ENCODE measurements at places on chromosomes 5 and 9.

DNA sequence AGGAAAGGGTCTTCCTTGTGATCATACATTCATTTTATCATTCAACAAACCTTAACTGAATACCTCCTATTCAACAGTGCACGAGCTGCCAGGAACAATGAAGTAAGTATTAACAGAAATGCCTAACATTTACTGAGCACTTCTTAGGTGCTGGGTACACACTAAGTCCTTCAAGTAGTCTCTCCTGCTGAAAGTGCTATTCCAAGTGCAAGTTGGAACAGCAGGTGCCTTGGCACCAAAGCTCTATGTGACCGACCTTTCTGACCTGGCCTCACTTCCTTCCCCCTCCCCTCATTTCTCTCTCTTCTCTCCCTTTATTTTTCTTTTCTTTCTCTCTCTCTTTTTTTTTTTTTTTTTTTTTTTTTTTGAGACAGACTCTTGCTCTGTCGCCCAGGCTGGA is 94.5 kb downstream of the GRIA1 start:
- no peak for DNase-seq

DNA sequence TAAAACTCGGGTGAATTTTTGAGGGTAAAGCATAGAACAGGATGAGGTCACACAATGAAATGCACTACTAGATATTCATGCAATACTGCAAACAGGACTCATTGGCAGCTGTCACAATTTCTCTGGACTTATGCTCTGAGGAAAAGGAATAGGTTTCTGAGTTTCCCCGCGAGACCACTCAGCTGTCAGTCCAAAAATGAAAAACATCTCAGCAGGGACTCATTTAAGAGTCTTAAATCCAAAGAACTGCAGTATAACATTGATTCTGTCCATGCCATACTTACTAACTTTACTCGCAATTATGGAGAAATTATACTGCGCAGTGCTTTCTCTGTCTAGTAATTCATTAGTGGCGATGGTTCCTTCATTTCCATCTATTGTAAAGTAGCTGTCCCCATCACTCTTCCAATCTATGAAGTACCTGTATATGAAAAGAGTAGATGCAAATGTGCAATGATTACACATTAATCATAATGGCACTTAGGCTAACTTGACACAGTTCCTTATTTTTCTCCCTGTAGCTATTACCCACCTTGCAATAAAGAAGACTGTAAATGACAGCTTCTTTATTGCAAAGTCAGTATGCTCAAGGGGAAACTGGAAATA is 1070.0 kb downstream of the CDH12 start:
- DNase-seq: no peak

GRCh38 chr5:139911425-139912120 is 116.0 kb downstream of the PSD2 start:
- DNase-seq: no peak

DNA sequence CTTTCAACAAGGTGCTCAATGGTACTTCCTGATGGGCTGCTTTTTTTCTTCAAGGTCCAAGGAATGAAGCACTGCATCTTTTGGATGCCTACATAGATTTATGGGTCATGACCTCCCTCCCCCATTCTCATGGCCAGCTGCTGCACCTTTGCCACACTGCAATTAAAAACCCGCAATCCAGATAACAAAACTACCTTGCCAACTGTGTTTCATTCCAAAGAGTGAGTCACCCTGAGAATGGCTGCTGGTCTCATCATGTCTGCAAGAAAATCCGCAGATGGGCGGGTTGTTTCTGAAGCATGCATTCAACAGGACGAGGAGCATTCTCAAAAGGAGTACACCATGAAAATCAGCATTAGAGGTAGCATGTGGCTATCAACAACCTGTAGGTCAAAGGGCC is 139.8 kb downstream of the ELAVL2 start:
- DNase-seq: no peak

DNA sequence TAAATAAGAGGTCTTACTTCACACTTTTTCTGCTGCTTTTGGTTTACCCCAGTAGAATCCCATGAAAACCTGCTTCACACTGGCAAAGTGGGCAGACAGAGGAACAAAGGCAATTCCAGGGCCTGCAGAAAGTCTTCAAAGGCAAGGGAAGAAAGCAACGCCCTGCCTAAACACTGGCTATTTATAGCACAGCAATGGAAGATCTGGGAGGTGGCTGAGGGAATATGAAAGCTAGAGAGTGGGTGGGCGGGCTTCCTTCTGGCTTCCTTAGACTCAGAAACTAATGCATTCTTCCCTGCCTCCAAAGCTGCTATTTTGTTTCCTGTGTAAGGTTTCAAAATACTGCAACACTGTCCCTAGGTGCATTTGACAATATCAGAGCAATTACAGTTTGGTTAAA is 46.8 kb downstream of the ELAVL2 start:
- no peak for DNase-seq

DNA sequence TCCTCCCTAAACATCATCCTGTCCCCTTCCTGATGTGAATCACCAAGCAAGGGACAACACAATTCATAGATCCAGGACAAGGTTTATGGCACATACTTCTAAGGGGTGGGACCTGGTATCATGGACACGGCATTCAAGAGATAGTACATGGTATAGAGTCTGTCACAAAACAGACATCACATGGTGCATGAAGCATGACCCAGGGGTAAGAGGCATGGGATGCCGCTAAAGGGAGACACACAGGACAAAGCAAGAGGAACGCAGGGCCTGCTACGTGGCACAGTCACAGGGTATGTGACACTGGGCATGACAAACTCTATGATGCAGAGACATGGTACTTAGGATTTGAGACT is 20.7 kb downstream of the GSN start:
- DNase-seq: peak; percentile 23

- no peak for DNase-seq
Observed at GRCh38 chr9:69798744-69799143, 21.9 kb upstream of the CFAP95 start.

DNA sequence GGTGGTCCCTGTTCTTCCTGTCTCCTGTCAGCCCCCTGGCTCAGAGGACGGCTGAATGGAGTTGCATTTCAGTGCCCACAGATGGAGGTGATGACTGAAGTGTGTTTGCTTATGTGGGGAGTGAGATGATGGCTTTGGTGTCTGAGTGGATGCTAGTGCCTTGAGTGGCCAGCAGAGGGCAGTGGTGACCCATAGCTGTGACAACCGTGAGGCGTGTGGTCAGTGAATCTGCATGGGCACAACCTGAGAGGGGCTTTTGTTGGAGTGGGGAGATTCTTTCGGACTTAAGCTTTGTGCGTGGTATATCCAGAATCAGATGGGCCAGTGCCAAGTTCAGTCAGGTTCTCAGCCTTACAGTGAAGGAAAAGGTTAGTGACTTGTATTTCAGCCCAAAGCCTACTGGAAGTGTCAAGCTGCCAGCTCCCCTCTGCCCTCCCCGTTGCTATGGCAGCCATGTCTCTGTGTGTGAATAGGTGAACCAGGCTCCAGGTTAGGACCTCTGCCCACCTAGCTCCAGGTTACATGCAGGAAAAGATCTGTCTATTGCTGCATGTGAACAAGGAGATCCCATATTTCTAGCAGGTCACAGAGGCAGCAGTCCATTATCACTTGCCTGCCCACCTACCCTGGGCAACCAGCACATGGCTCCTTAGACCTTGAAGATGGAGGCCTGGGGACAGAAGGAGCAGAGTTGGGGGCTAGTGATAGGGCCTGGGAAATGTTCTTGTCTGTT is 14.7 kb upstream of the CXXC5 start:
- peak; percentile 77 for DNase-seq

GRCh38 chr5:54663866-54664265 is 146.3 kb downstream of the SNX18 start:
- no peak for DNase-seq

DNA sequence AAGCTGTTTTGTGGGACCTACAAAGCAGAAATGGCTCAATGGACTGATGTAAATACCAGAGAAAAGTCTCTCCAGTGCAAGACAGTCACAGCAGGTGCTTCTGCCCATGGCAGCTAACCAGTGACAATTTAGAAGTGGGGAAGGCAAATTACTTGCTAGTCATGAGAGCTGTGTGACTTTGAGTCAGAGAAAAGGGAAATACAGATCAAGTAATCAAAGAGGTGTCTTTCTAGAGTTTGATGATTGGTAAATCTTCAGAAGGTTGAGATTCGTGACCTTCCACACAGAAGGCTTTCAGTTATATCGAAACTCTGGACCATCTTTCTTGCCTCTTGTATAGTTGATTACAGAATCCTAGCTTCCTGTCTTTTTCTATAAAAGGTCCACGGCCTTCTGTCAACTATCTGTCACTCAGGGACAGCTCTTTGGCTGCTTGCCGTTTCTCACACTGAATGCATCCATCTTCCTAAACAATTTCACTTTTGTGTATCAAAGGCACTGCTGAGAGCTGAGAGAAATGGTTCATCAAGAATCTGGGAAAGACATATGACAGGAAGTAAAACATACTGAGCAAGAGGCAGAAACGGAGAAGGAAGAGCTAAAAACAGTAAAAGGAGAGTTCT is 993.9 kb upstream of the ACO1 start:
- no peak for DNase-seq

DNA sequence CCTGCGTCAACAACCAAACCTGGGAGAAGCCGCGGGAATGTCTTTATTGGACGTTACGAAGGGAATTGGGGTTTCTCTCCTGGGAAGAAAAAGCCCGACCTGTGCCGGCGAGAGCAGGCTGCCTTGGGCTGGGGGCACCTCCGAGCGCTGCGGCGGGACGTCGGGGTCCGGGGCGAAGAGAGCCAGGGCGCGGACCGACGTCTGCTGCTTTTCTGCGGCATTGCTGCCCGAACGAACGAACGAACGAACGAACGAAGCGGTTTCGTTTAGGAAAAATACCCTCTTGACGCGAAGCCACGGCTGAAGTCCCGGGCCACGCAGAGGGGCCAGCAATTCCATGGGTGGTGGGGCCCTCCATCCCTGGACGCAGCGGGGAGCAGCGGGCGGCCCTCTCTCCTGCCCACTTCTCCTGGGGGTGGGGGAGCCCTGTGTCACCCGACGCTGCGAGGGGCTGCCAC is 4.8 kb upstream of the PITX1 start:
- DNase-seq: no peak

DNA sequence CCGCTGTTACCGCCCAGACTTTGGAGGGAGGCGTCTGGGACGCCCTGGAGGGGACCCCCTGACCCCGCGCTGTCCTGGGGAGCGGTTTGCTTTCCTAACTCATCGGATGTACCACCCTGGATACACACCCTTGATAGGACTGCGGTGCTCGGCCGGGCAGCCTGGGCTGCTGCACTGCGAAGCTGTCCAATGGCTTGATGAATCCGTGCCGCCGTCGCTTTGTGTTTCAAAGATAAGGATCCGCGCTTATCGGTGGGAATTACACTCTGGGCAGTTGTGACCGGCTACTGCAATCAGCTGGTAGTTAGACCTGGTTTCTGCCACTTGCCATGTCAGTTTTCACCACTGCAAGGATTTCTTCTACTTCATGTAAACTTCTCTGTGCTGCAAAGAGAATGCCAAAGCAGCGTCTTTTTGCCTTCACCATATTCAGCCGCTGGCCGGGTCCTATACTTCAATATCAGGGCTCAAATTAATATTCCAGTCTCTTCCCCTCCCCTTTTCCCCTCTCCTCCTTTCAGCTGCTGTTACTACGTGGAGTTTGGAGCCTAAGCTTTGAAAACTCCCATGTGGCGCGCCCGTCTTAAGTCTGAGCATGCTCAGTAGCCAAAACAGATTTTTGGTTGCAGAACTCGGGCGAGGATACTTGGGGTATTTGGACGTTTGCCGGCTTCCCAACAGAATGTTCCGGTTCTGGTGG is 727 bp downstream of the SMAD5 start:
- peak; percentile 61 for DNase-seq
